Kidney tubule cell (primary cell): ENCODE measurements at places on chromosomes 5 and 9.

DNA sequence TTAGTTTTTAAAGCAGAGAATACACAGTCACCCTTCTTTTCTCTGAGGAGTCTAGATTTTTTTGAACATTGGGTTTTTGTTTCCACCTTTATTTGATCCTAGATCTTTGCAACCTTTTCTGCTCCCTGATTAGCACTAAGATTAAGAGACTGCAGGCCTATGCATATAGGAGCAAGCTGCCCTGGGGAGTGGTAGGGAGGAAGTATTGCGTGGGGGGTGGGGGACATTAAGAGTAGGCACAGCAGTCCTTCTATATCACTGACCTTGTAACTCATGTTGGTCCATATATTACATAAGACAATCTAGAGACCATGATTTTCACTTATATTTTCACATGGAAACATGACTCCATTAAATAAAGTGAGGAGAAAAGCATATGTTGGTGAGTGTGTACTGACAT lies 149.1 kb downstream of the ADGRV1 start:
- no peak for DNase-seq

DNA sequence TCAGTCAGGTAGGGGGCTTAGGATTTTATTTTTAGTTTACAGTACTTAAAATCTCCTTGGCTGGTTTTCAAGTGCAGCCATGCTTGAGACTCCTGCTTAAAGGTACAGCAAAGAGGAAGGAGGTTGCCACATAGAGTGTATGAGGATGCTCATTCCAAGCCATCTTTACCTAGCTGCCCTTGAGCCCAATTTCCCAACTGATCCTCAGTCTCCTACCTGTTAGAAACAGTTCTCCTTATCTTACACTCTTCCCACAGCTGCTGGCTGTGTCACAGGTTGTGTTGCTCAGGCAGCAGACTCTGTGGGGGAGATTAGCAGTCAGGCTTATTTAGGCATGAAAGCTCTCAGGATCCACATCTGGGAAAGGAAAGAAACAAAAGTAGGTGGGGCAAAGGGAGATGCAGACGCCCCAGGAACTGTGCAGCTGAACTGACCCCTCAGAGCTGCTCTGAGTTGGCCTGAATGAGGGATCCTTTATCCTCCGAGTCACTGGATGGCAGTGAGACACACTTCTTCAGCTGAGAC lies 95.1 kb downstream of the NMUR2 start:
- no peak for DNase-seq

DNA sequence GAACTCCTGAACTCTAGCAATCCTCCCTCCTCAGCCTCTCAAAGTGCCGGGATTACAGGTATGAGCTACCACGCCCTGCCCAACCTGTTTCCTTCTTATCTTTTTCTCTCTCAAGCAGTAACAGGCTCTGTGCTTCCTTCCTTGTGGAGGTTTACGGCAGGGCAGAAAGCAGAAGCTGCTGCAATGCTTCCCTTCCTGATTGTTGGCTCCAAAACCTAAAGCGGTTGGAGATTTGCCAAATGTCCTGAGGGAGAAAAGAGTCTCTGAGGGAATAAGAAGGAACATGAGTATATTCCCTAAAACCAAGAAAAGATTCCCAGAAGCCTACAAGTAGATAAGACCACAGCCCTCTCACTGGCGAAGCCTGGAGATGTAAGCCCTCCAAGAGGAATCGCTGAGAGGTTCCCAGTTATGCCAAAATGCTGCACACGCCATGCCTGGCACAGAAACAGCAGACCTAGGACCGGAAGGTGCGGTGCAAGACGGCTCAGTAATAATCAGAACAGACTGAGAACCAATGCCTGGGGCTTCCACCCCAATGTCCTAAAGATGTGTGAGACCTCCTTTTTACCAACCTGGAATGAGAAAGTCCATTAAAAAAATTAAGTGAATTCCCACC lies 73.2 kb downstream of the APTX start:
- no peak for DNase-seq

GRCh38 chr9:33291031-33291397 lies 698 bp downstream of the NFX1 start:
- no peak for DNase-seq
